ENCODE measurements at places on chromosomes 4 and X. TPM values are rescaled to one million over a fixed set of nuclear protein-coding genes. Genes with fewer than 3 reads are reported as not detected.

- no peak for DNase-seq
Observed at GRCh38 chr4:65007841-65008439, 598.7 kb upstream of the TECRL start.

DNA sequence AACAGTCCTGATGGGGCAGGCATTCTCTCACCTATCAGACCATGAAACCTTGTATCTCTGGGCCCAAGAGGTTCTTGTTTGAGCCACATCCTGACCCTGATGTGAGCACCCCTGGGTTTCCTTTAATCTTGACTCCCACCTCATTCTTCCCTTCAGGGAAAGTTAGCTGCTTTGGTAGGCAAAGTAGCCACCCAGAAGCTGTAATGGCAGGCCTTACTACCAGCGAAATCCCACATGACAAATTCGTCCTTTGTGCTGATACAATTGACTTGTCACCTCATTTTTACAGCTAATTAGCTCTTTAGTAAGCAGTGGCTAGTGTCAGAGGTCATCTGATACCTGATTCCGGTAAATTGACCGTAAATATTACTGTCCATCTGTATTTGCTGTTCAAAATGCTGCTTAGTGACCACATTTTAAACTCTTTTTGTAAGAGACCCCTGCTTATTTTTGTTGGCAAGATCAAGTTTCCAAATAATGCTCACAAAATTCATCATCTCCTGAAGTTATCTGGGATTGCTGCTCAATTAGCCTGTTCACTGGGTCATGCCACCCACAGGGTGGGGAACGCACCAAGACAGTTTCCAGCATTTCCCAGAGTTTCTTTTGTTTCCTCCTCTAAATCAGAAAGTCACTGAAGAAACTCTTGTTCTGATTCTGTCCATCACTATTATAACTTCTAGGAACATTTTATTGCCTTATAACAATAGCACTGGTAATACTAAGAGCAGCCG, 329.7 kb downstream of the GPAT3 start:
- no peak for DNase-seq

- DNase-seq, result no peak
Observed at GRCh38 chr4:63505714-63506460, 903.4 kb downstream of the TECRL start.

DNA sequence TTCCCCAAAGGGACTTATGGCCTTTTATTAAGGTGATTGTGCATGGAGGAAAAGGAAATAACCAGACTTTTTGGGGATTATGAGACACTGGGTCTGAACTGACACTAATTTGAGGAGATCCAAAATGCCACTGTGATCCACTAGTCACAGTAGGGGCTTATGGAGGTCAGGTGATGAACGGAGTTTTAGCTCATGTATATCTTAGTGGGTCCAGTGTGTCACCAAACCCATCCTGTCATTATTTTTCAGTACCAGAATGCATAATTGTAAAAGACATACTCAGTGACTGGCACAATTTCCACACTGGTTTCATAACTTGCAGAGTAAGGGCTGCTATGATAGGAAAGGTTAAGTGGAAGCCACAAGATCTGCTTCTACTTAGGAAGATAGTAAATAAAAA, 131.3 kb downstream of the RTL3 start:
- no peak for DNase-seq

GRCh38 chr4:16942491-16942890, 44.0 kb upstream of the LDB2 start:
- DNase-seq, result no peak

DNA sequence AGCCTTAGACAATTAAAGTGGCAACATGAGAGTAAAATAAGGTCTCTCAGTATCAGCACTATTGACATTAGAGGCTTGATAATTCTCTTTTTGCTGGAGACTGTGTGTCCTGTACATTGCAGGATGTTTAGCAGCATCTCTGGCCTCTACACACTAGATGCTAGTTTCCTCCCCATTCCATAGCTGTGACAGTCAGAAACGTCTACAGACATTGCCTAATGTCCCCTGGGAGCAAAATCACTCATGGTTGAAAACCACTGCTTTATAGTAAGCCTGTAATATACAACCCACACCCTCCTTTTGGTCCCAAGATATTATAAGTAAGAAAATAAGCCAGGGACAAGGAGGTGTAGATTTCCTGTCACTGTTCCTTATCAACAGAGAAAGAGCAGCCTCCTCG, 166.0 kb downstream of the FRMPD4 start:
- DNase-seq, result no peak

DNA sequence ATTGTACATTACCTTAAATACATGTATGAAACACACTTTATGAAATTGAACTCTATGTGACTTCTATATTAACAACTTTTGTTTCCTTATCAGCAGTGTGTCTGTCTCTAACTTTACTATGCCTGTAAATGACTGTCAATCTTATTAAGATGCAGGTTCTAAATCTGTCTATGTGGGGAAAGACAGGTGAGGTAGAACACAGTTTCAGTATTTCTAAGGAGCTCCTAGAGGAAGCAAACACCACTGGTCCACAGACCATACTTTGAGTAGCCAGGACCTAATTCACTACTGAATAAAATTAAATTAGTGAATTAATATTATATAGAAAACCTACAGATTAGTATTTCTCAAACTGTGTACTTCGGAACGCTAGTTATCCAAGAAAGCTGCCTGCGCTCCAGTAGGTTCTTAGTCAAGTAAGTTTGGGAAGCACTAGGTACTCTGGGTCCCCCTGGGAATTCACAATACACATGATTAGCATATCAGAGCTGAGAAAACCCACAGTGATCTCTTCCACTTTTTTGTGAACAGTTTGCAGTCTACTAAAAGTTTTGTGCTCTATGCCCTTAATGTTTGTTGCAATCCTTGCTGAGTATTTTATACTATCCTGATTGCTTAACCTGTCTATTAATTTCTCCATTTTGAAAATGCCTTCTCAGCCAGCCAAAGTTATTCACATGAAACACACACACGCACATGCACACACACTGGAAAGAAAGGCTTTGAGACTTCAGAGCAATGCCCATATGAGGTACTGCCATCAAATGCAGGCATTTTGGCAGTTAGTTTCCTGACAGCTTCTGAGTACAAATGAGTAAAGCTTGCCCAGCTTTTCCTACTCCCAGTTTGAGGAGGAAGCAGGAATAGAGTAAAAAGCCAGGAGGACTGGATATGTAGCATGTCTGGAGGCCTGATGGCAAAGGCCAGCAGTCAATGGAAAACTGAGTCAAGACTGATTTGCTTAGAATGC, 133.6 kb upstream of the CPEB2 start:
- no peak for DNase-seq

DNA sequence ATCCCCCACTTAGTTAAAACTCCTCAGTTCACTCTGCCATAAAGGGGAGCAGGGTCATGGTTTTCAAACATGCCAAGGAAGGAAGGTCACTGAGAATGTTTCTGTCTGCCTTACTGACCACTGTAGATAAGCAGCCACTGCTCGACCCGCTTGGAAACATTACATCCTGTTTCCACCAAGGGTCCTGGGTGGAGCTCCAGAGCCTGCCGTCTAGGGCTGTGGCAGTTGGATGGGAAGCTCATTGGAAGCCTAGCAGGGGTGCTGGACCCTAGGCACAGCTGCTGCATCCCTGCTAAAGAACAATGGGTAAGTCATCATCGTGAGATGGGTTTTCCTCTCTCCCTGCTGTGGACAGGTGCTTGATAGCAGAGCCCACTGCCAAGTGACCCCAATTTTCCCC, 76.0 kb upstream of the SRD5A3 start:
- DNase-seq, result peak; percentile 54

- DNase-seq, result no peak
Observed at GRCh38 chr4:15754323-15754722, 23.8 kb upstream of the CD38 start.

DNA sequence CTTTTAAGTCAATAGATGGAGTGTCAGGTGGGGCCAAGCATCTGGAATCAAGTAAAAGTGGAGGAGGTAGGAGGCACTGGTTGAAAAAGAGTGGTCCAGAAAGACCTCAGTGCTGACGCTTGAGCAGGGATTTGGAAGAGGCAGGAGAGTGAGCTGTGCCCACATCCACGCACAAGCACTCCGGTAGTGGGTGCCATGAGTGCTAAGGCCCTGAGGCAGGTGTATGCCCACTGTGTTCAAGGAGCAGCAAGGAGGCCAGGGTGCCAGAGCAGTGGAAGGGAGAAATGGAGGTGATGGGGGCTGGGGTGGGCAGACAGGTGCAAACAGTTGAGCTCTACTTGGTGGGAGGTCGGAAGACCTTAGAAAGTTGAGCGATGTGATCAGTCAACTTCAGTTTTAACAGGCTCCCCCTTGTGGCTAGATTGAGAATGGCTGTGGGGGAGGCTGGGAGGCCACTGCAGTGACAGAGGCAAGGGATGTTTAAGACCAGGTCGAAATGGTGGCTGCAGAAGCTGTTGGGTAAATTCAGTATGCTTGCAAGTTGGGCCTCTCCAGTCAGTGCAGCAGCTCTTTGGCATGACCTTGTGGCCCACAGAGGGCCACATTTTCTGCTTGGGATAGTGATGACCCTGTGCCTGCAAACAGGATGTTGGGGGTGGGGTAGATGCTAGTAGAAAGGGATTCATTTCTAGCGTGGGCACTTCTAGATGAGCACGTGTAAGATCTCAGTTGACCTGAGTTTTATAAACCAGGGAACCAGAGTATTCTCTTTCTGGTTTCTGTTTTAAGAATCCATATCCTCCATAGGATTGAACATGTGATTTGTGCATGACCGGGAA, 12.7 kb downstream of the TKTL1 start:
- DNase-seq, result no peak

GRCh38 chr4:99594818-99595217, 20.2 kb downstream of the MTTP start:
- DNase-seq, result no peak

DNA sequence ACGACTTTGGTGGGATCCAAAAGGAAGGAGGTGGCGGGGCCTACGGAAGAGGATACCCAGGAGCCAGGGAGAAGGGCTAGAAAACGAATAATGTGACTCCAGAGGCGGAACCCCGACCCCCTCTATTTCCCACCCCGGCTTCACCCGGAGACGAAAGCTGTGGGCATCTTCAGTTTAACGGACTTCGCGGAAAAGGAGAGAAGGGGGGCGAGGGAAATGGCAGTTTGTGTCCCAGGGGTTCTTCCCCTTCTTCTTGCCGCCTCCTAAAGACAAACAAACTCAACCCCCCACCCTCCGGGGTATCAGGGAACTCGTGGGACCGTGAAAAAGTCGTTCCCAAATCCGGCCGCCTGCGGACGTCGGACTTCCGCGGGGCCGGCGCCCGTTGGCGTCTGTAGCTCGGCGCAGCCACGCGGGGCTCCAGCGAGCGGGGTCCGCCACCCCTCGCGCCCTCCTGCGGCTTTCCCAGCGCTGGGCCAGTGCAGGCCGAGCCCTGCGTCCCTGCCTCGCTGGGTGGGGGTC, 3.6 kb upstream of the LEF1 start:
- peak; percentile 70 for DNase-seq

GRCh38 chr4:1112174-1112820, 1.1 kb downstream of the RNF212 start:
- no peak for DNase-seq

DNA sequence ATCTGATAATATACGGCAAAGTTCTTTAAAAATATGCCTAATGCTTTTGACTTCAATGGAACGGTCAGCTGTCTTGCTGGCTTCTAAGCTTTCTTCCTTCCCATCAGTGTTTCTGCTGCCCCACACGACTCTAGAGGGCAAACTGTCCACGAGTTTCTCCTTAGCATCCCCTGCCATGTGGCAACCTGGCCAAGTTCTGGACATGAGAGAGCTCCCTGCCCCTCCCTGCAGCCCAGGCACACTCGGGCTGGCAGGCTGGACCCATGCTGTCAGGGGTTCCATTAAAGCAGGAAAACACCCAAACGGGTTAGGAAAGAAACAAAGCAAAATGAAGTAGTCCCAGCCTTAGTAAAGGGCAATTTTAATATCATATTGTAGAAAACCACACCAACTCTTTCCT, 38.8 kb downstream of the KDR start:
- DNase-seq, result no peak

- no peak for DNase-seq
Observed at GRCh38 chr4:32374206-32374605, 1654.0 kb downstream of the PCDH7 start.

DNA sequence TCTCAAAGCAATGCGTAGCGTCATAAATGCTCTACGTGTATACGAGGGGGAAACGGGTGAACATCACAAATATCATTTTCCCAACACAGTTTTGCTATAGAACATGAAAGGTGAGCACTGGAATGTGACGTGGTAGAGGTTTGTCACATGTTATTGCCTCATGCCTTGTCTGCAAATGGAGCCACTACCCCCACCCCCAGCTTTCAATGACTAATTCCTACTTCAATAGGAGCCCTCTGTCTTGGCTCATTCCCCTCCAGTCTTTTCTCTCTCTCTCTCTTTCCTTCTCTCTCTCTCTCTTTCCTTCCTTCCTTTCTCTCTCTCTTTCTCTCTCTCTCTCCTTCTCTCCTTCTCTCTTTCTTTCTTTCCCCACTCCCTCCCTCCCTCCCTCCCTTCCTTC, 127.0 kb downstream of the STOX2 start:
- no peak for DNase-seq

DNA sequence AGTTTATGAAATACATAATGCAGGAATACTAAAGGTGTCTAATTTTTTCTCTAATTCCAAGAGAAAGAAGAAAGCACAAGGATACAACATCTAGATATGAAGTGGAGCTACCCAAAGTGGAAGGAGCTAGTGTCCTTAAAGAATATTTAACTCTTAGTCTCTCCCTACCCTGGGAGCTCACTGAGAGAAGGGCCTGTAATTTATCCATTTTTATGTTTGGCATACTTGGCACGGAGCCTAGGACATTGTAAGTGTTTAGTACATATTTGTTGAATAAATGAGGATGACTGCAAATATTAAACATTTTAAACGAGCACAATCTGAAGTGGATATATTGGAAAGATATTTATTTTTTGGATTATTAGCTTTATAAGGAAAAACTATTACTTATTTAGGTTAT, 674.8 kb downstream of the IQCM start:
- no peak for DNase-seq

GRCh38 chrX:53476371-53476770, 42.2 kb upstream of the HSD17B10 start:
- DNase-seq, result no peak

DNA sequence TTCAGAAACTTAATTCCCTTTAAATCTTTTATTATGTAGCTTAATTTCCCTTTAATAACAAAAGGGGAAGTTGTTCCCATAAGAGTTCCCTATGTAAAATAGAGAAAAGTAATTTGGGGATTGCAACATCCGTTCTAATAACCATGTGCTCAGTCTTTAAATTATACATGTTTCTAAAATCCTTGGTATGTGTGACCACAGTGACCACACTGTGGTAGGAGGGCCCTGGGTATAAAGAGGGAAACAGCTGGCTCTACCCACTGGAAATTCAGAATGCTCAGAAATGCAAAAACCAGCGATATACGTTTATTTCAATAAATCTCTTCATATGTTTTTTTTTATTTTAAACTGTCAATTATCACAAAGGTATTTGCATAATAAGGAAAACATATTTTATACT, 219.1 kb downstream of the FGF13 start:
- no peak for DNase-seq

- no peak for DNase-seq
Observed at GRCh38 chrX:1468250-1468772, 15.6 kb upstream of the ASMTL start.

SLC6A14 gene
- polyA plus RNA-seq, result 0.30 TPM

OTUD4 gene
- 42.9 TPM for polyA plus RNA-seq

LRAT gene
- polyA plus RNA-seq, result 0.41 TPM

CTBP1 gene
- 119 TPM for polyA plus RNA-seq

TIGD4 gene
- polyA plus RNA-seq, result 1.3 TPM

FGFR3 gene
- 77.7 TPM for polyA plus RNA-seq

HDX gene
- 7.3 TPM for polyA plus RNA-seq

CT47B1 gene
- polyA plus RNA-seq, result not detected
